Activated naive CD4-positive, alpha-beta T cell treated with anti-CD3 and anti-CD28 coated beads, Interleukin-2, amount 50 U/mL, for 16 hours (primary cell): ENCODE measurements at places on chromosomes 16 and 17.
A peak's percentile ranks its signal among the peaks of the same experiment; 100 is the strongest.

- no peak for DNase-seq
Observed at GRCh38 chr17:18093616-18094408, 6.1 kb downstream of the DRG2 start.

GRCh38 chr16:57916735-57917438 is 54.0 kb downstream of the CNGB1 start:
- DNase-seq, result no peak

DNA sequence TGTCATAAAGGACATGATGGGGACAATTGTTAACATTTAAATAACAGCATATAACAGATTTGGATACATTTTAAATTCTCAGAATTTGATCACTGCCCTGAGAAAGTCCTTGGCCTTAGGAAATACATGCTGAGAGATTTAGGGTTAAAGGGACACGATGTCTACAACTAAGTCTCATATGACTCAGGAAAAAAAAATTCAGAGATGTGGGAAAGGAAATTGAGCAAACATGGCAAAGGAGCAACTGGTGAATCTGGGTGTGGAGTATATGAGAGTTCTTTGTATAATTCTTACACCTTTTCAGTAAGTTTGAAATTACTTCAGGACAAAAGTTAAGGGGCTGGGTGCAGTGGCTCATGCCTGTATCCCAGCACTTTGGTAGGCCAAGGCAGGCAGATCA is 18.2 kb downstream of the MPP3 start:
- no peak for DNase-seq

DNA sequence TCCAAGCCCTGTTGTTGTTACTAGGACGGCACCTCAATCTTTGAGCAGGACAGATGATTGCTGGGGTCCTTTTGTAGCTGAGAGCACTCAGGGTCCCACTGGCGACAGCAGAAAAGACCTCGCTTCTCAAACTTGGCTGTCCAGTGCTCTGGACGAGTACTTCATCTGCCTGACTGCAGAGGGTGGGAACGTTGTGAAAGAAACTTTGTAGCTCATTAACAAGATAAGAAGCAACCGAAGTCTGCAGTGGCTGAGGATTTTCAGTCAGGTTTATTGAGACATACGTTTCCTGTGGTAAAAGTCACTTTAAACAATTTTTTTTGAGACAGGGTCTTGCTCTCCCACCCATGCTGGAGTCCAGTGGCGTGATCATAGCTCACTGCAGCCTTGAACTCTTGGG is 191.7 kb downstream of the PRKCB start:
- no peak for DNase-seq

- DNase-seq, result no peak
Observed at GRCh38 chr17:50145532-50146229, 4.8 kb downstream of the PPP1R9B start.

- DNase-seq, result no peak
Observed at GRCh38 chr16:87826798-87827587, 42.3 kb downstream of the SLC7A5 start.

DNA sequence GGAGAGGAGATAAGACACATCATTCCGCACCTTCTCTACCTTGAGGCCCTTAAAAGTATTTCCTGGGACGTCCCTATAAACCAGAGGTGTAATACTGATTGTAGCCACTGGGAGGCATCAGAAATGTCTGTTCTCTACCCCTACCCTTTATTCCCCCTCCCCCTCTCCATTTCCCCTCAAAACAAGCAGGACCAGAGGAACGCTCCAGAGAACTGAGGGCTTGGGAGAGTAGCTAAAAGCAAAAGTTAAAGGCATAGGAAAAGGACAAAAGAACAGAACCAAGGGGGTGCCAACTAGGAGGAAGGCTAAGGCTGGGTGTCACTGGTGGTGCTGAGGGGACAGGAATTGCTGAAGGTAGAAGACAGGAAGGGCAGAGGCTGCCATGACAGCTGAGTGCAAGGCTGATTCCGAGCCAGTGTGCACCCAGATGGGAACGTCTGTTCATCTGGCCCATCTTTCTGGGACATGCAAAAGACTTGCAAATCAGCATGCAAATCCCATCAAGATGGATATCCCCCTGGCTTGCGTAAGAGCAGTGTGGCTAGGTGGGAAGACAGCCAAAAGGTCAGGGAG is 6.7 kb downstream of the CAMTA2 start:
- no peak for DNase-seq

DNA sequence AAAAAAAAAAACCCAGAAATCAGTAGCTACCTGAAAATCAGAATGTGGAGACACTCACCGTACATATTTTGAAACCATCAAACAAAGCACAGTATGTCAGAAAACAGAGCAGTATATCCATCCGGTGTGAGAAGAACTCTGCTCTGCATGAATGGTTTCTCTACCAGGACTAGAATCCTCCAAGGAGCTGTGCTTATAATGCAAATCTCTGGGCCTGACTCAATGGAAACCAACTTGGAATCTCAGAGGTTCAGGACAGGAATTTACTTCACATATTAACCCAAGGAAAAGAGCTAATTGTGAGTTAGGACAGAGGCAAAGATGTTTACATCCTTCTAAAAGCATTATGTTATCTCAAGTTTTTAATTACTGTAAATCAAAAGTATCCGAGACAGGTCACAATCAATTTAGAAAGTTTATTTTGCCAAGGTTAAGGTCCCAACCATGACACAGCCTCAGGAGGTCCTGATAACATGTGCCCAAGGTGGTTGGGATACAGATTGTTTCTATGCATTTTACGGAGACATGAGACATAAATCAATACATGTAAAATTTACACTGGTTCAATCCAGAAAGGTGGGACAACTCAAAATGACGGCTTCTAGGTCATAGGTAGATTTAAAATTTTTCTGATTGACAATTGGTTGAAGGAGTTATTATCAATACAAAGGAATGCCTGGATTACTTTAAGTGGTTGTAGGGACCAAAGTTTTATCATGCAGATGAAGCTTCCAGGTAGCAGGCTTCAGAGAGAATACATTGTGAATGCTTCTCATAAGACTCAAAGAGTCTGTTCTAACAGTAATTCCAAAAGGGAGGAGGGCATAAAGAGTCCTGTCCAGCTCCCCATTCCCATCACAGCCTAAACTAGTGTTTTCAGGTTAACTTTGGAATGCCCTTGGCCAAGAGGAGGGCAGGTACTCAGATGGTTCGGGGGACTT is 164.1 kb downstream of the CDH8 start:
- no peak for DNase-seq

GRCh38 chr16:23666571-23667354 is 11.9 kb upstream of the PLK1 start:
- DNase-seq, result no peak

- DNase-seq, result peak; percentile 52
Observed at GRCh38 chr17:3963237-3964201, 718 bp downstream of the ATP2A3 start.

DNA sequence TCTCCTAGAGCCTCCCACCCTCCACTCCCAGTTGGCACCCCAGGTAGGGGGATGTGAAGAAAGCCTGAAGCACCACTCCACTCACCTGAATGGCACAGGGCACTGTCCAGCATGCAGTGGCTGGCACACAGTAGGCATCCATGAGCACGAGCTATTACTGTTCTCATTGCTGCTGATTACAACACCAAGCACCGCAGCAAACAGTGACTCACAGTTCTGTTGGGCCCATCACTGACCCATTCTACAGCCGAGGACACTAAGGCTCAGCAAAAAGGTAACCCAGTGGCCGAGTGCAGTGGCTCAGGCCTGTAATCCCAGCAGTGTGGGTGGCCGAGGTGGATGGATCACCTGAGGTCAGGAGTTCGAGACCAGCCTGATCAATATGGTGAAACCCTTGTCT is 2.7 kb downstream of the ZSCAN10 start:
- no peak for DNase-seq

- DNase-seq, result no peak
Observed at GRCh38 chr17:6627019-6627418, 13.5 kb downstream of the KIAA0753 start.

DNA sequence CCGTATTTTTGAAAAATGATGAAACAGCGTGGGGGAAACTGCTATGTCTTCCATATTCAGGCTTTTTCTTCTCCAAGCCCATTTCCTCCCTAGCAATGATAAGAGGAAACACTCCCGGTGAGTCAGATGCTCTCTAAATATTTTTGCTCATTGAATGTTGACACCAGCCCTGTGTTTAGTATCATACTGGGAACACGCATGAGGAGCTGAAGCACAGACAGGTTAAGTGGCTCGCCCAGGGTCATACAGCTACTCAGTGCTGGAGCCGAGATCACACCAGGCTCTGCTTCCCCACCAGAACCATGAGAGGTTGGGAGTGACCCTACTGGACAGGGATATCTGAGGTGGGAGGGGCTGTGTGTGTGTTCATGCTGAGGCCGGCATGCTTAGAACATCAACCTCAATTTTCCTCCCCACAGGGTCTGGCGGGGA is 37.8 kb upstream of the ADGRG1 start:
- DNase-seq, result no peak

GRCh38 chr16:27230562-27231001 is 27.3 kb downstream of the KDM8 start:
- DNase-seq, result peak; percentile 61

DNA sequence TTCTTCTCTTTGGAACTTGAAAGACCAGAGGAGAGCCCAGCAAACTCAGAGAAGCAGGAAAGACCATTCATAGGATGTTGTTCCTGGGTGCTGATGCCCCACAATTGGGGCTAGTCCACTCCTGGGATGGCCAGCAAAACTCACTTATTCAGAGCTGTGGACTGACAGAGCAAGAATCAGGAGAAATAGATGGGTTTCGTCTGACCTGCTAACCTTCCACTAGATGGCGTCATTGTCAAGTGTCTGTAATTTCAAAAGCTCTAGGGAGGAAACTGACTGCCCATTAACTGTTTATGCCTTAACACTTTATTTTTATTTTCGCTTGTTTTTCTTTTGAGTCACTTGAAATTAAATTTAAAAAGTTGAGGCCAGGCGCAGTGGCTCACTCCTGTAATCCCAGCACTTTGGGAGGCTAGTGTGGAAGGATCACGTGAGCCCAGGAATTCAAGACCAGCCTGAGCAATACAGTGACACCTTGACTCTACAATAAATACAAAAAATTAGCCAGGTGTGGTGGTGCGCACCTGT is 28.7 kb upstream of the MILR1 start:
- DNase-seq, result no peak

GRCh38 chr17:69084911-69085310 is 24.2 kb upstream of the ABCA9 start:
- DNase-seq, result no peak

- DNase-seq, result no peak
Observed at GRCh38 chr17:81221371-81221841, 1.4 kb downstream of the CEP131 start.

DNA sequence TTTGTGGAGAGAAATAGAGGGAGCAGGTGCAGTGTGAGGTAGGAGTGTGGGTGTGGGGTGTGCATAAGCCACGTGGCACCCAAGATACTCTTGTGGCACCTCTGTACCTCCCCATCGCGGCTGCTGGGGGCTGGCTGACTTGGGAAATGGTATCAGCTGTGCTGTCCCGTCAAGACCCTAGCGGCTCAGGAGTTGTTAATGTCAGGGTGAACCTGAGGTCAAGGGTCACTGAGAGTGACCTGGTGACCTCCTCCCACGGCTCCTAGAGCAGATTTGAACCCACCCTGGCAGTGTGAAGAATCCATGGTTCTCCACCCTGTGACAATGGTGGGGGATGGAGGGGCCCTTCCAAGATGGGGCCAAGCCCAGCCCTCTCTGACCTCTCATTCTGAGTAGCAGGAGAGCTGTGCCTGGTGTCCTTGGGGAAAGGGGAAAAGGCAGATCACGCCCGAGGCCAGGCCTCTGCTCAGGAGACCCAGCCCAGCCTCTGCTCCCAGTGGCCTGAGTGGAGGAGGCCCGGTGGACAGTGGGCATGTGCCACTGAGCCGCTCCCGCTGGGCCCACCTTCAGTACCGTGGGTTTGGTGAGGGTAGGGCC is 3.0 kb upstream of the WFIKKN2 start:
- DNase-seq, result no peak

GRCh38 chr17:50590946-50591737 is 30.6 kb downstream of the CACNA1G start:
- no peak for DNase-seq

DNA sequence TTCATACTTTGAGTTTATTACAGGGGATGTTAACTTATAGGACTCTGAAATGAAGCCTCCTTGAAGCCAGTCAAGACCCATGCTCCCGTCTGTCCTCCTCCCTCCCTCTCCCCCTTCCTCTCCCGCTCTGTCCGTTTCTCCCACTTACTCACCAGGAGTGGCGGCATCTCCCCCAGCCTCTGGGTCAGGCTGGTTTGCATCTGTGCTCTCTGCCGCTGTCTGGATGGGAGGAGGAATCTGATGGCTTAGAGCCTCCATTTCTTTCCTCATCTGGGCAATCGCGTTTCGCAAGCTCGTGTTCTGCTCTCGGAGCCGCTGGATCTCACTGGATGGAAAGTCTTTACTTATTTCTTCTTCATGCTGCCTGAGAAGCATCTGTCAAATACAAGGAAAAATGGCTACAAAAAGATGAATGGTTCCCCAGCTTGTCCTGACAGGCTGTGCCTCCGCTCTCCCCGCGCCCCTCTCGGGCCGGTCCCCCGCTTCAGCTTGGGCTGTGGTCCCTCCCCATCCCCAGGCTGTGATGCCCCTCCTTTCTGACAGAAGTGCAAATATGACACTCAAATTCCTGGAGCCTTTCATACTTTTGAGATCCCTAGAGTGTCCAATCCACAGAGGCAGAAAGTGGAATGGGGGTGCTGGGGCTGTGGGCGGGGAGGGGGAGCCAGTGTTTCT is 40.0 kb downstream of the CCDC57 start:
- no peak for DNase-seq

- no peak for DNase-seq
Observed at GRCh38 chr16:19841184-19841583, 43.5 kb downstream of the GPRC5B start.

DNA sequence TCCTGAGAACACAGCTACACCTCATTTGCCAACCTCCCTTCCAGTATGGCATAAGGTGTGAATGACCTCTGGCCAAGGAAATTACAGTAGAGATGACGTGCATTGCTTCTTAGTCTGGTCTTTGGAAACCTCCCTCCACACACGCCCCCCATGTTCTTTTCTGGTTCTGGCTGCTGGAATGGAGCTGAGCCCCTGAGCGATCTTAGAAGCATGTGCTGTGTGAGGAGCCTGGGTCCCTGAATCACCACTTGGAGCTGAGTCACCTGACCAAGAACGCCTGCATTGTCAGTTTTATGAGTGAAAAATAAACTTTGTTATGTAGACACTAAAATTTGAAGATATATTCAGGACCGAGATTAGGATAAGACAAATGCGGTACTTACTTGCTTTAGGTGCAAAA is 51.4 kb downstream of the HS3ST3A1 start:
- DNase-seq, result no peak

DNA sequence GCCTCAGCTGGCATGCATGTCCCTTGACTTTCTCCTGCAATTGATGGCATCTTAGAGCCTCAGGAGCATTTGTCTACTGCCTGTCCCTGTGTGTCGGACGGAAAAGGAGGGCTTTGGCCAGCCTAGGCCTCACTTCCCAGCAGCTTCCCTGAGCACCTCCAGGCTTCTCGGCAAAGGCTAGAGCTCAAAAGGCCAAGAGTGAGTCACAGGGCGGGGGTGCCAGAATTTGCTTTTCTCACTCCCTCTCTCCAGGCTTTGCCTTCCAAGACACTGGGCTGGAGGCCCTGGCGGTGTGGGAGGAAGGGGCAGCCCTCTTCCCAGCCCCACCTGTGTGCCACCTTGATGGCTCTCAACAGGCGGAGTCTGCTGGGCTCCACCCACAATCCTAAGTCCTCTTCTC is 107.3 kb upstream of the MAF start:
- DNase-seq, result no peak

- no peak for DNase-seq
Observed at GRCh38 chr17:71649941-71650350, 470.9 kb upstream of the SOX9 start.
